HS-5 (cell line): ENCODE measurements at places on chromosomes 2 and 18.

DNA sequence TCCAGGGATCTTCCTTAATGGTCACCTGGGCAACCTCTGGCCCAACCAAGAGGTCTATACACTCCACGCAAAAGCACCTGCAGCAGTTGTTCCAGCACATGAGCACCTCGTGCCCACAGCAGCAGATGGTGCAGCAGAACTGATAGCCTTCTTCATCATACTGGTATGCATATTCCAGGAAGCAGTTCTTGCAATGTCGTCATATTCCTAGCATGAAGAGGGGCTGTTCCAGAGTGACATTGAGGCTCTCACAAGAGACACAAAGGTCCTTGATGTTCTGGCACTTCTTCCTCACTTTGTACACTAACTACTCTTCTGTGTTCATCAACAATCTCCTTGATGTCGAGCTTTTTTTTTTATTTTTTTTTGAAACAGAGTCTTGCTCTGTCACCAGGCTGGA is 386.2 kb downstream of the MEIS1 start:
- DNase-seq, result no peak

DNA sequence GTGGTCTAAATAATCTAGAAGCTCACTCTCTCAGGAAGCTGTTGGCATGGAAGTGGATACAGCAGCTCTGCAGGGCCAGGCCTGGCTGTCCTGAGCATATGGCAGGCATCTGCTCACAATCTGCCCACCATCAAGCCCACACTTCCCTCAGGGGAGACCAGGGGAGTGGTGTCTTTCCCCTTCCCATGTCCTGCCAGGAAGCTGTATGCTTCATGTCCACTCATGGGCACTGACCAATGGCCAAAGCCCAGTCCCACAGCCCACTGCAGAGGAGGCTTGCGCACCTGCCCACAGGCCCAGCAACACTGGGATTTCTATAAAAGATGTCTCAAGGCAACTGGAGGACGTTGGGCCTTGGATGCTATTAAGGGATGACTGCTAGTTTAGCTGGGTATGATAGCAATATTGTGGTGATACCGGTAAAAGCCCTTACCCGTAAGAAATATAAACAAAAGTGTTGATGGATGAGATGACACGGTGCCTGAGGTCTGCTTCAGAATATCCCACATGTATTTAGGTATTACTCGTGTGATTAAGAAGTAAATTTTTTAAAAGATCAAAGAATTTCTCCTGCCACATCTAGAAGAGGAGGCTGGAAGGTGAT is 106.7 kb upstream of the CTDP1 start:
- no peak for DNase-seq

DNA sequence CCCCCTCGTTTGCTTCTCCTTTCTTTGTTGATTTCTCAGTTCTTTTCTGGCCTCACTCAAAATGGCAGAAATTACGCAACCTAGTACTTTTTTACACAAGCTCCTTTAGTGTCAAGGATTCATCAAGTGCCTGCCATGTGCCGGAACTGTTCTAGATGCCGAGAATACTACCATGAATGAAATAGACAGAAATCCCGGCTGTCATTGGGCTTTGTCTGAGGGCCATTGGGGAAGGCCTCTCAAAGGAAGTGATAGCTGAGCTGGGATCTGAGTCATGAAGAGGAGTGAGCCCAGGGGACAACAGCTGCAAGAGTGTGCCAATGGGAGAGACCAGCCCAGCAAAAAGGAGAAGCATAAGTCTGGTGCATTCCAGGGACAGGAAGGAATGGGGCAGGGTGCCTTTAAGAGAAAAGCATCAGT is 34.3 kb upstream of the PPP1CB start:
- DNase-seq, result peak; percentile 53

GRCh38 chr2:231930593-231931281 is 4.5 kb upstream of the NPPC start:
- DNase-seq, result no peak

DNA sequence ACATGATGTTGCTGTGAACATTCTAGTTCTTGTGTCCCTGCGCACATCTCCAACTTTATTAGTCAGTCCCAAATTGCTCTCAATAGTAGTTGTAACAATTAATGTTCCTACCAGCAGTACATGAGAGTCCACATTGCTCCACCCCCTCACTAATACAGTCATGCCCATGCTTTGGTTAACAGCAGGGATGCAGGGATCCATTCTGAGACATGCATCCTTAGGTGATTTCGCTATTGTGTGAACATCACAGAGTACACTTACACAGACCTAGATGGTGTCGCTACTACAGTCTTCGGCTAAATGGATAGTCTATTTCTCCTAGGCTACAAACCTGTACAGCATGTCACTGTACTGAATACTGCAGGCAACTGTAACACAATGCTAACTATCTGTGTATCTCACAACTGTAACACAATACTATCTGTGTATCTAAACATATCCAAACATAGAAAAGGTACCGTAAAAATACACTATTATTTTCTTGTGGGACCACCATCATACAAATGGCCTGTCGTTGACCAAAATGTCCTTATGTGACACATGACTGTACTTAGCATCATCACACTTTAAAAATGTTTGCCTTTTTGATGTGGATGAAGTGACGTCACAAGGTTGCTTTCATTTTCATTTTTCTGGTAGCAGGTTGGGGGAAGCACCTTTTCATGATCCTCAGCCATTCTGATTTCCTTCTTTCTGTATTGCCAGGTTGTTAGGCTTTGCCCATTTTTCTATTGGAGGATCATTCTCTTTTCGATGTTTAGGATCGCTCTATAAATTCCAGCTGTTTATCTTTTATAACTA is 82.9 kb upstream of the RNF152 start:
- no peak for DNase-seq

DNA sequence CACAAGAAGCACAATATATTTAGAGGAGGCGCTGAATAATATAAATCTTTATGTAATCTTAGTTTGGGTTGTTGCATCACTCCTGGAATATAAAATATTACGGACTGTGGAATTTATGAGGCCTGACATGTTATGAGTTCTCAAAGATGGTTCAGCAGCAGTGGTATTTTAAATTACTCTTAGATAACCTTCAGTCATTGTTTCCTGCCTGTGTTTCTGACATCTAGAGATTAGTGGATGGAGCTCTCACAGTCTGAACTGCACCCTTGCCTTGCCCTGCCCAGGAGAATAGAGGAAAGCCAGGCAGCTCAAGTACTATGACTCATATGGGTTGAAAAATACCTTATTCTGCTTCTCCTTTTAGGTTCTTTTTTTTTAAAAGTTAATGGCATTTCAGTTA is 70.0 kb downstream of the ACSL3 start:
- no peak for DNase-seq

DNA sequence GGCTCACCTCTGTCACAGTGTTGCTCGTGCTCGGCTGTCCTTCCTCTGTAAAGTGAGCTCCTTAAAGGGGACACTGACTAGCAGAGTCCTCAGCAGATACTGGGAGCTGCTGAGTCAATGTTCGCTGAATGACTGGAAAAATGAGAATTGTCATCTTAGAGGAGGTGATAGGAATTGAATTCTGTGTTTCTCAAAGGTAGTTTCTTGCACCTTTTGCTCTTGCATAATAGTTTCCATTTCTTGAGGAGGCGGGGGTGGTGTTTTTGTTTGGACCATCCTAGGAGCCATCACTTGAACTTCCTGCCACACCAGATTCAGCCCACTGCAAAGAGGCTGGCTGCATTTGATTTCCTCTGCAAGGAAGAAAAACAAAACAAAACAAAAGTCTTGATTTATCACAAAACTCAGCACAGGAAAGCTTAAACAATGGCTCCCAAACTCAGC is 11.4 kb upstream of the RFX8 start:
- DNase-seq, result no peak

- peak; percentile 78 for DNase-seq
Observed at GRCh38 chr2:175726223-175726622, 275.8 kb downstream of the LNPK start.

- DNase-seq, result no peak
Observed at GRCh38 chr2:237497838-237498186, 10.8 kb downstream of the MLPH start.

DNA sequence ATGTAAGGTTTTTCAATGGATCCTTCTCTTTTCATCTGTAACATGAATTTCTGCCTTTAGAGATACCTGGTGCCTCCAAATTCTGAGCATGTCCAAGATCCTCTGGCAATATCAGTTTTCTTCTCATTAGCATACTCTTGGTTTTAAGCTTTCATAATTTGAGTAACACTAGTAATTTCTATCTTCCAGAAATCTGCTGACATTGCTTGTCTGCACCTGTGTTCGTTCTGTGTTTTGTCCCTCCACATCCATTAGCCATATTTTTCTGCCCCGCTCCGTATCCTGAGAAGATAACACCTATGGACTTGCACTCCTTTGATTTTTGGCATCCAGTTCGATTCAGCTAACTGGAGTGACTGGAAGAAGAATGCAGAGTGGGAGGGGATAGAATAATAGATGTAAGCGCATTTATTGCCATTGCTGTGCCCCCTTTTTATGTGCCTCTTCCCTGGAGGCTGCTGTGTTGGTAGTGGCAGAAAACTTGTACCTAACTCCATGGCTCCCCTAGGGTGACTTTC is 32.3 kb upstream of the ITSN2 start:
- no peak for DNase-seq

- DNase-seq, result no peak
Observed at GRCh38 chr2:69948032-69948962, 13.1 kb downstream of the ASPRV1 start.

GRCh38 chr2:130797493-130798435 is 39.0 kb upstream of the ARHGEF4 start:
- peak; percentile 44 for DNase-seq

- no peak for DNase-seq
Observed at GRCh38 chr2:25824718-25825117, 53.6 kb downstream of the ASXL2 start.

GRCh38 chr2:28350196-28350595 is 42.5 kb upstream of the FOSL2 start:
- no peak for DNase-seq

DNA sequence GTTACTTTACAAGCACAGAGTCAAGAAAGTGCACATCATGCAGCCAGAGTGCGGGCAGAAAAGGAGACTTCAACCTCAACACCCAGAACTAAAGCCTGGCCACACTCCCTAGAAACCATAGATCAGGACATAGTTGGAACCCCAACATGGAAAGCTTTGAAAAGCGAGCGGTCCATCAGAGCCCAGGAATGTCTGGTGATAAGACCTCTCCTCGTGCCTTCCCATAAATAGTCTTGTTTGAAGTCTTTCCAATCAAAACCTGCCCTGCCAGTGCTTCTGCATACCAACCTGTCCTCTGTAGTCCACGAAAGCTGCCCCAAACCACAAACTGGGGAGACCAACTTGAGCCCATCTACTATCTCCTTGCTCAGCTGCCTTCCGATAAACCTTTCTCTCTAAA is 55.5 kb downstream of the NEURL3 start:
- no peak for DNase-seq

GRCh38 chr2:186534406-186534805 is 48.3 kb downstream of the ZC3H15 start:
- no peak for DNase-seq

DNA sequence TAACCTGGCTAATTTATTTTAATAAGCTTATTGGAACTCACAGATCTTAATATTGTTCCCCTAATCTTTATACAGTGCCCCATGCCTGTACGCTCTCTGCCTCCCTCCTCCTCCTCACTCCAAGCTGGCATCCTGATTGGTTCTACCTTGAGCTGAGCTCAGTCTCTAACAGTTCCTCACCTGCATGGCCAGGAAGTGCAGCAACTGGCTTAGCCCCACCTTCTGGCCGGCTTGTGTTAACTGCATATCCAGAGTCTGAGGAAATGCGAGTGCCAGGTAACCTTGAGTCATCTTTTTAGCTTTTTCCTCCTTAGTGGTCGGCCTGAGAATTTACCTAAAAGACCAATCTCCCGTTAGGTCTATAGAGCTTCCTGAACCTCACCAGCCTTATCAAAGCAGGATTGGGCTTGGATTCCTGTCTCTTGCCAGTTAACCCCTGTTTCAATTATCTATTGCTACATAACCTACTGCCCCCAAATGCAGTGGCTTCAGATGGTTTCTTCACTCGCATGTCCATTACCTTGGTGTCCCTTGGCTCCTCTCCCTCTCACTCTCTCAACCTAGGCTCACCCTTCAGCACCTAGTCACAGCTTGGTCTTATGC is 89.5 kb upstream of the STK39 start:
- DNase-seq, result no peak

DNA sequence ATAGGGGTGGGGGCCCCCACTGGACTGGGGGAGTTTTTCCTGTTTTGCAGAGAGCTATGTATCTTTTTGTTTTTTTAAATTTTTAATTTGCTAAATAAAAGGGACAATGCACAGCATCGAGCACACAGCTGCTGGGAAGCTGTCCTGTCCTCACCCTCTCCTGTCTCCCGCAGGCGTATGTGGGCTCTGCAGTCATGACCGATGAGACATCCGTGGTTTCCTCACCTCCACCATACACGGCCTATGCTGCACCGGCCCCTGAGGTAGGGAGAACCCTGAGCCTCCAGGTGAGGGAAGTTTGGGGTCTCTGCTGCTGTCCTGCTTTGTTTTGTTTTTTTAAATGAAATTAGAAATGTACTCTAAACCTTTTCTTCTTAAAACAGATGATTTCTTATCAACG is 27.6 kb downstream of the PLEKHB2 start:
- no peak for DNase-seq

DNA sequence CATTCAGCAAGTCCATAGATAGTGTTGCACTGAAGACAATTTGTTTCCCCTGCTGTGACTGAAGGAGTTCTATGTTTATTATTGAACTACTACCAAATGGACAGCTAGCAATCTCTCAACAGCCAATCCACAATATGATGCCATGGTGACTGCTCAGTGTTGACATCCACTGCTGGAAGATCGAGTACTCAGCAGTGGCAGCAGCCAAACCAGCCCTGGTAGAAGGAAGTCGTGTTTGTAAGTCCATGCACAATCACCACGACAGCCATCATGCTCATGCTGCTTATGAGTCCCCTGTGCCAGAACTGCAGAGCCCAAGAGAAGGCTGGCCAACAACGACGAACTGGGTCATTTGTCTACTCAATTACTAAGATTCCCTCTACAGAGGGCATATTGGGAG is 66.4 kb downstream of the OSR1 start:
- no peak for DNase-seq

DNA sequence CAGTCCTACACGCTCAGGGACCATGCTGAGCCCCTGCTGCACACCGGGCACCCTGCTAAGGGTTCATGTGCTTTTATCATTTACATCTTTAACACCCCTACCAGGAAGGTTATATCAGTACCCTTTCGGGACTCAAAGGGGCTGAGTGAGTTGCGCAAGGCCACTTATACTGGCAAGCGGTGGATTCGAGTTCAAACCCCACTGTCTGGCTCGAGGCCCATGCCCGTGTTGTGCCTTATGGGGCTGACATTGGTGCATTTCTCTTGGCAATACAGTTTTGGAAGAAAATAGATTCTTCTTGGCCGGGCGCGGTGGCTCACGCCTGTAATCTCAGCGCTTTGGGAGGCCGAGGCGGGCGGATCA is 69.5 kb upstream of the MAP4K4 start:
- DNase-seq, result no peak

- DNase-seq, result no peak
Observed at GRCh38 chr18:50707855-50708469, 111.9 kb downstream of the MRO start.

GRCh38 chr2:105313877-105314276 is 15.7 kb downstream of the TGFBRAP1 start:
- DNase-seq, result no peak

- no peak for DNase-seq
Observed at GRCh38 chr2:223069465-223069864, 17.5 kb downstream of the KCNE4 start.

- no peak for DNase-seq
Observed at GRCh38 chr2:24169023-24169422, 5.8 kb upstream of the FAM228A start.

GRCh38 chr2:84613082-84613481 is 96.8 kb downstream of the DNAH6 start:
- DNase-seq, result no peak
